Thymus (tissue), 14 donors: ENCODE measurements at places on chromosomes 5 and 9. TPM values are rescaled to one million over a fixed set of nuclear protein-coding genes. Genes with fewer than 3 reads are reported as not detected.

The ARAP3 gene
- total RNA-seq, result 0.71 TPM

The MYO10 gene
- 4.3 TPM for total RNA-seq

The NME5 gene
- total RNA-seq, result 1.2 TPM

The INSYN2B gene
- not detected for total RNA-seq

The EIF4EBP3 gene
- total RNA-seq, result 4.5 TPM

The CER1 gene
- total RNA-seq, result 0.05 TPM
